ENCODE measurements at places on chromosomes 13 and 19.
A peak's percentile ranks its signal among the peaks of the same experiment; 100 is the strongest.

DNA sequence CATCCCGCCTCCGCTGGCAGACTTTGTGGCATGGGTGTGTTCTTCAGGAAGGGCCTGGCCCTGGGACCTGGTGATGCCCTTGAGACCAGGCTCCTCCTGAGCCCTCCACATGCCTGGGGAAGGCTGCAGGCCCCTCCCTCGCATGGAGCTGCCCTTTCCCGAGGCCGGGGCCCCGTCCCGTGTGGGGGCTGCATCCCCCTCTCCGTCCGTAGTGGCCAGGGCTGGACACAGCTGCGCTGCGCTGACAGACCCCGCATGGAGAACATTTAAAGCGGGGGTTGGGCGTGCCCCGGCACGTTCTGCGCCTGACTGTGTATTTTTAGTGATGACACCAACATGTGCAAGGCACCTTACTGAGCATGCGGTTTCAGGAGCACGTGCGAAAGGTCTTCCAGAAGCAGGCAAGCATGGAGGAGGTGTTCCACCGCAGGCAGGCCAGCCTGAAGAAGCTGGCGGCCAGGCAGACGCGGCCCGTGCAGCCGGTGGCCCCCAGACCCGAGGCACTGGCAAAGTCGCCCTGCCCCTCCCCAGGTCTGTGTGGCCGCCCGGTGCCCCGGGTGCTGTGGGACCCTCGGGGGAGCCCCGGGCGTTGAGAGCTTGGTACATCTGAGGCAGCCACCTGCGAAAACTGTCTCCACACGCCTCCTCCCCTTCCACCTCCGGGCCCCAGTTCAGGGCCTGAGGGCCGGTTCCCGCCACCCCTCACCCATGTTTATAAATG lies 28.8 kb upstream of the F7 start:
- DNase-seq: no peak

GRCh38 chr13:21898945-21899344 lies 228.1 kb downstream of the FGF9 start:
- DNase-seq: no peak

GRCh38 chr19:27748551-27749152 lies 1464.3 kb downstream of the UQCRFS1 start:
- DNase-seq: no peak

GRCh38 chr13:33884531-33885220 lies 66.7 kb downstream of the RFC3 start:
- DNase-seq: no peak

- no peak for DNase-seq
These were observed 8.8 kb upstream of the COX7A1 start for GRCh38 chr19:36160821-36161596.

- no peak for DNase-seq
These were observed 274.7 kb downstream of the DNAJC15 start for GRCh38 chr13:43297967-43298678.

- no peak for DNase-seq
These were observed 1153.7 kb downstream of the PCDH9 start for GRCh38 chr13:66076417-66076816.

GRCh38 chr13:110062077-110062776 lies 244.7 kb downstream of the COL4A1 start:
- DNase-seq: no peak

DNA sequence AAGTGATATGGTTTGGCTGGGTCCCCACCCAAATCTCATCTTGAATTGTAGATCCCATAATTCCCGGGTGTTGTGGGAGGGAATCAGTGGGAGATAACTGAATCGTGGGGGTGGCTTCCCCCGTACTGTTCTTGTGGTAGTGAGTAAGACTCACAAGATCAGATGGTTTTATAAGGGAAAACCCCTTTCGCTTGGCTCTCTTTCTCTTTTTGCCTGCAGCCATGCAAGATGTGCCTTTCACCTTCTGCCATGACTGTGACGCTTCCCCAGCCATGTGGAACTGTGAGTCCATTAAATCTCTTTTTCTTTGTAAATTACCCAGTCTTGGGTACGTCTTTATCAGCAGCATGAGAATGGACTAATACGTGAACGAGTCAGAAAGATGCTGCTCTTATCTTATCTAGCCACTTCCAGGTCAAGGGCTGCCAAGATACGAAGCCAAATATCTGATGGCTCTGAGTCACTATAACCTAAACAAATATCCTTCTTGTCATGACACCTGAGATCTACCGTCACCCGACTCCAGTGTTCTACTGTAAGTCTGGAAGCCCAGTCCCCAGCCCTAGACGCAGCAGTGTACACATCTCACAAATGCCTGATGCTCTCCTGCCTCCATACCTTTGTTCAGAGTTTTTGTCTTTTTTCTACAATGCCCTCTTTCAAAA lies 45.9 kb downstream of the SLC15A1 start:
- DNase-seq: no peak

DNA sequence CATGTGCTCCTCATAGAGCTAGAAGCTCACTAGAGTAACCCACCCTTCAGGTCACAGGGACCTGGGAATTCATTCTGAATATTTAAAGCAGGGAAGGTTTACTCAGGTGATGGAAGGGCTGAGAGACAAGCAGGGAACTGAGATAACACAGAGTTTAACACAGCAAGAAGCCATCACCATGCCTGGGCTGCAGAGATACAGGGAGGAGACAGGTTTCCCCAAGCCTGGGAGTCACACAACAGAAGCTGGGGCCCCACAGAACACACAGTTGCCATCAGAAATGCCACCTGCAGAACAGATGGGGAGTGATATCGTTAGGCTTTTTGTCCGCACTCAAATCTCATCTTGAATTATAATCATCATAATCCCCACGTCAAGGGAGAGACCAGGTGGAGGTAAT lies 7.9 kb upstream of the CYSLTR2 start:
- no peak for DNase-seq

DNA sequence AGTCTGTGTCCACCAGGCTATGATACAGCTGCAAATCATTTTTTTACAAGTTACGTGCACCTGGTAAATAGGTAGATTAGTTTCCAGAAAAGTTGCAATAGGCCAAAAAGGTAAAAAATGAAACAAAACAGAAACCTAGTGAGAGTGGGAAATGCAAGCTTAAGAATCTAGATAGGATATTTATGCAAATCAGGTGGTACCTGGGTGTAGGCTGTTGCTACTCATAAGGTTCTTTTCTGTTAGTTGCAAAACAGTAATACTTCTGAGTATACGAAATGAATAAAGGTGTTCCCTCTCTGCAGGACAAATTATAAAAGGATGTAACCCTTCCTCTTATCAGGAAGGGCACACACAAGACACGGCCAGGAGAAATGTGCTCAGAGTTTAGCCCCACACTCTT lies 97.9 kb downstream of the UGGT2 start:
- no peak for DNase-seq

DNA sequence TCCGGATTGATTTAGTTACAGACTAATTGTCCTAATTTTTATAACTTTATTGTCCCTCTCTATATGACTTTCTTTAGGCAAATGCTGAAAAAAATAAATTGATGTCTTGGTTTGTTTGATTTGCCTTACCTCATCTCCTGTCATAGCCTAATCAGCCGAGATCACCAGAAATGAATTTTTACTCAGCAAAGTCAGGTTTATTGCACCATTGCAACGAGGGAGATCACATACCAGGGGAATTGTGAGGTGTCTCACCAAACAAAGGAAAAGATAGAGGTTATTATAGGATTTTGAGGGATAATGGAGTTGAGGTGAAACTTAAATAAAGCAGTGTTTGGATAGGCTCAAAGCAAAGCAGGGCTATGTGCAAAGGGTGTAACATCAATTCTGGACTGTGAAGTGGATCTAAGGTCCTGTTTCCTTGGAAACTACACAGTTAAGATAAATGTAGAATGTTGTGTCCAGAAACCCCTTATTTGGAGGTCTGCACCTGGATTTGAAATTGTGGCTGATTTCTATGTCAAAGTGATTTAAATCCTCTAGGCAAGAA lies 372.6 kb downstream of the OXGR1 start:
- DNase-seq: no peak

DNA sequence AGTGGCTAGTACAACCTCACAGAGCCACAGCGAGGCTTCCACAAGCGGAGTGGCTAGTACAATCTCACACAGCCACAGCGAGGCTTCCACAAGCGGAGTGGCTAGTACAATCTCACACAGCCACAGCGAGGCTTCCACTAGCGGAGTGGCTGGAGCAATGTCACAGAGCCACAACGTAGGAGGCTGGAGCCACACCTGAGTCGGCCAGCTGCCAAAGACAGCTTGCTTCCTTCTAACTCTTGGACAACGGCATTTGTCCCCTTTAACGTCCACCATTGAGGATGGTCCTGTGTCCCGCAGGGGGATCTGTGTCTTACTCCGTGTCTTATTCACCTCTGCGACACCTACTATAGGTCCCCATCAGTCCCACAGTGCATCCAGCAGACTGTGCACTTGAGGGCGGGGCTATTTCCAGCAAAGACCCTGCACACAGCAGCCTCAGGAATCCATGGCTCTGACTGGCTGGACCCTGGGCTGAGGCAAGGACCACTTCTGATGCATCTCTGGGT lies 3.7 kb downstream of the ZNF787 start:
- no peak for DNase-seq

GRCh38 chr19:5825178-5825577 lies 14.3 kb downstream of the FUT6 start:
- no peak for DNase-seq

- DNase-seq: peak; percentile 95
These were observed at the start of gene SAE1 for GRCh38 chr19:47130589-47131227. Gene SAE1, plus strand, starts transcription at chr19:47130835. Its CDS starts 96 bp downstream, at chr19:47130931.

- DNase-seq: no peak
These were observed 7.1 kb upstream of the CLPP start for GRCh38 chr19:6354098-6354674.

DNA sequence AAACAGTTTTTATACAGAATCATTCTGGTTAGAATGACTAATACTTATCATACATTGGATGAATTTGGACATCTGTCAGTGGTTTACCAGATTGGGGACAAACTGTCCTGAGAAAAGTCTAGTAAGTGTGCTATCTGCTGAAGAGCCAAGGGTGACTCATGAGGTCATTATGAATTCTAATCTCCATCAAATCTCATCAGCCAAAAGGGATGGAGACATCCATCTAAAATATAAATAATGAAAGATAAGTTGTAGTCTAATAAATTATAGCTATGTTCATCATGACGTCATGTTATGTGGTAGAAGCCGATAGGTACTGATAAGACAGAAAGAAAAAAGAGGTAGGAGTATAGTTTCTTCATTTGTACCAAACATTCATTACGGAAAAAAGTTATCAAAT lies 804.4 kb downstream of the PCDH9 start:
- no peak for DNase-seq

DNA sequence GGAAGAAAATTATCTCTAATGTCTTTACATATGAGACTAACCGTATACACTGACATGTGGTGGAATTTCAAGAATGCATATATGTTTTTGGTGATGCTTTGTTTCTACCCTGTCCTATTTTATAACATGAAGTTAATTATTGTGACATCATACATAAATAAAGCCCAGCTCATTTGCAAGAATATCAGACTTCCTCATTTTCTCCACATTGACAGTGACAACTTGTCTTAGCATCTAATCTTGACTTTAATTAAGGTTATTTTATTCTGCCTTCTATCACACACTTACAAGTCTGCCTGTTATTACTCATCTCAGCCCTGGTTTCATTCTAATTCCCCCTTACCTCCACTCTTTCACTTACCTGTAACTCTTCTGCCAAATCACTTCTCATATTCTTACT lies 140.6 kb upstream of the STARD13 start:
- DNase-seq: no peak

DNA sequence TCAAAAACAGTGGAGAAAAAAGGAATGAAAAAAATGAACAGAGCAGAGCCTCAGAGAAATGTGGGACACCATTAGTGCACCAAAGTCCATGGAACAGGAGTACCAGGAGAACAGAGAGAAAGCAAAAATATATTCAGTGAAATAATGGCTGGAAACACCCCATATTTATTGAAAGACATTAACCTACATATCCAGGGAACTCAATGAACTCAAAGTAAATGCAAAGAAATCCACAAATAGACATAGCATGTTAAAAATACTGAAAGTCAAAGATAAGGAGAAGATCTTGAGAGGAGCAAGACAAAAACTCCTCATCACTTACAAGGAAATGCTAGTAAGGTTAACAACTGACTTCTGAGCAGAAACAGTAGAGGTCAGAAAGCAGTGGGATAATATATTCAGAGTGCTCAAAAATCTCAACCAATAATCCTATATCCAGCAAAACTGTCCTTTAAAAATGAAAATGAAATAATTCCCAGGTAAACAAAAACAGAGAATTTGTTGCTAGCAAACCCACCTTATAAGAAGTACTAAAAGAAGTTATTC lies 35.6 kb downstream of the METTL21C start:
- no peak for DNase-seq

DNA sequence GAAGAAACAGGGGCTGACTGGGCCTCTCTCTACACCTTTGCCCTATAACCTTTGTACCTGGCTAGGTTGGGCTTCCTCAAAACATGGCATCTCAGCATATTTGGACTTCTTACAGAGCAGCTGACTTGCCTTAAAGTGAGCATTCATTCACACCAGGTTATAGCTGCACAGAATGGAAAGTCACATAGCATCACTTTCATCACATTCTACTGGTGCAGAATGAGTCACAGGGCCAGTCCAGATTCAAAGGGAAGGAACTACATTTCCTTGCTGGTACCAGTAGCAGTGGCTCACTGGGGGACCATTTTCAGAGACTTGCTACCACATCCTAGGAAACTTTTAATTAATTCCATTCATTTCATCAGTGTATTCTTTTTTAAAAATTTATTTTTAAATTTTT lies 20.3 kb upstream of the TPTE2 start:
- DNase-seq: no peak

DNA sequence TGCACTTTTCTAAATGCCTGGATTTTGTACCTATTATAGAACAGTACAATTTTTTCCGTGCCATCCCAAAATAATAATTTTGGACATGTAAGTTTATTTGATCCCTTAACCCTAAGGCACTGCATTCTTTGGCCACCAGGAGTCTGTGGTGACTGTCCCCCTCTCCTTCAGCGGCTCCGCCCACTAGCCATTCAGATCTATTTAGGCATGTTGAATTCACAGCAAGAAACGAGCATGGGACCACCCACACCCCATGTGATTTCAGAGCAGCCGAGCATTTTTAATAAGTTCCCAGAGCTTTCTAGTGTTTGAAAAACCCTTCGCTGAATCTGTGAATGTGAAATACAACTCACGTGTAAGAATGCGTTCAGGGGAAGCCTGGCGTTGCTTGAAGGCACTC lies 567.5 kb downstream of the MYO16 start:
- DNase-seq: no peak

- no peak for DNase-seq
These were observed 24.3 kb downstream of the COL4A2 start for GRCh38 chr13:110331362-110331761.

- DNase-seq: no peak
These were observed 6.0 kb upstream of the CCDC97 start for GRCh38 chr19:41303954-41304353.

DNA sequence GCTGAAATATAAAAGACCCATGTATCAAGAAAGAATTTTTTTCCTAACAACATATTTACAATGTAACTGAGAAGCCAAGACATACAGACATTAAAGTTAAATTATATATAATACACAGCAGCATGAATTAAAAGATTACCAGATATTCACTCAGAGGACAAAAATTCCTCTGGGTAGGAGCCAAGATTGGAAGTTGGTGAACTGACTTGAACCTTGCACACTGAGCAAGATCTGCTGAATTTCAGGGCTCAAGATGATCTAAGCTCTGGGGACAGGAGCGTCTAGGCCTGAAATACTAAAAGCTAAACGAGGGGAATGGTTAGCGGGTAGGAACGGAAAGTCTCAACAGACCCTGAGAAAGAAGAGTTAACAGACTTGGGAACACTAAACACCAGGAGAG lies 8.5 kb downstream of the FOXO1 start:
- no peak for DNase-seq

Measured in fibroblast of skin of left biceps (primary cell).